ENCODE measurements at places on chromosomes 4 and X.
A peak's percentile ranks its signal among the peaks of the same experiment; 100 is the strongest.

- no peak for DNase-seq
Observed at GRCh38 chr4:72899214-72899613, 170.3 kb downstream of the COX18 start.

DNA sequence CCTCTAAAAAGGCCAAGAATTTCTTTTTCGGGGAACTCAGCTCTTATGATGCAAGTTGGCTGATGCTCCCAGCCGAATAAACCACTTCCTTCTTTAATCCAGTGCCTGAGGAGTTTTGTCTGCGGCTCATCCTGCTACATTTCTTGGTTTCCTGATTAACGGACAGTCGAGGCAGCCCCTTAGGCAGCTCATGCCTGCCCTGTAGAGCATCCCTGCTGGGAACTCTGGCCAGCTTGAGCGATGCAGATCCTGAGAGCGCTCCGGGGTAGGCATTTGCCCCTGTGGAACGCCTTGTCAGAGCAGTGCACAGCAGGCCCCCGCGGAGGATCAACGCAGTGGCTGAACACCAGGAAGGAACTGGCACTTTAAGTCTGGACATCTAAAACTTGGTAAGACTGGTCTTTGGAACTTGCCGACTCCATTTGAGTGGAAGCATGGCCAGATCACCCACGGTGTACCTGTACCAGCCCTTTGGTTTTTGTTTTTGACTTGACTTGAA, 3.1 kb downstream of the CT45A10 start:
- no peak for DNase-seq

- no peak for DNase-seq
Observed at GRCh38 chr4:85933291-85933640, 426.6 kb downstream of the MAPK10 start.

- no peak for DNase-seq
Observed at GRCh38 chrX:11750694-11751093, 7.3 kb upstream of the MSL3 start.

DNA sequence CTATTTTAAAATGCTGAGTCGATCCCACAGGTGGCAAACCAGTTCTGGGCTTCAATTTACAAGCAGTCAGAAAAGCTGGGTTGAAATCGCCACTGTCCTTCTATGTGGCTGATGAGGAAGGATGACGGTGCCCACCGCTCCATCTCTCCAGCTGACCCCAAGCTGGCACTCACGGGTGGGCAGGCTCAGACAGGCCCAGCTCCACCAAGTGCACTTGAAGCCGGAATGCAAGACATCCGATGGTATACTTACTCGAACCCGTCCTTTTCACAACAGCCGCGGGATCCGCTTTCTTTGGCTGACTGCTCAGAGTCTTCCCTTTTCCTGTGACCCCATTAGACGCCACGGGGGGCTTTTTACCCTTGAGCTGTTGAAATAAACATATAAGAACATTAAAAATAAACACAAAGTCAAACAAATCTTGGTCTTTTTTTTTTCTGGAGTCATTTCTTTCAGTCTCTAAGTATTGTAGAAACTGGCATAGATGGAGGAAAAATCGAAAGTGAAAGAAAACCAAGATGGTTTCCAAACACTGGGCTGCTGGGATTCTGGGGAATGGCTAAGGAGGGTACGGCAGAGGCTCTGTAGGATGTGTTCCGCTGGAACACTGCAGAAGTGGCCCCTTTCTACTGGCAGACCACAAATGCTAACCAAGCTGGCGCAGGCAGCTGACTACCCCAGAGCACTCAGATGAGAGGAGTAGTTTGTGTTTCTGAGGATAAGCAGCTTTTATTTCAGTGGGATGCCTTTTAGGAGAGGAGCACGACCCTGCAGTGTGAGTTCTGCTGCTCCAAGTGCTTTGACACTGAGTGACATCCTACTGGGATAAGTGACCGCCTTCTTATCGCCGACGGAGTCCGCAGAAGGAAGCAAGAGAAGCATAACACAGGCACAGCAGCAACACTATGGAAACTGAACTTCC, 160.9 kb downstream of the AFAP1 start:
- DNase-seq, result peak; percentile 60

DNA sequence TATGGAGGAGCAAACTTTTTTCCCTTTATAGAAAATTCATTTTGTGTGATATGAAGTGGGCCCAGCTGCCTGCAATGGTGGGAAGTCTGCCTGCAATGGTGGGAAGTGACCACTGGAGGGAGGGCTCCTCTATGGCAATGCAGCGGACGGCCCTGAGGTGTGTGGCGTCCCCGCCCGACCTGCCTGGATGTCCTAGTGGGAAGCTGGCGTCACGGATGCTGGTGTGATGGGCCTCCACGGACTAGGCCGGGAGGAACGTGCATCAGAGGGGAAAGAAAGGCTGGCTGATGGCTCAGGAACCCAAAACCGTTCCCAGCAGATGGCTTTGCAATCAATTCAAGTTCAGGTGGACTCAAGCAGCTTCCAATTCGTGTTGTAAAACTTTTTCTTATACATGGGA, 177.9 kb downstream of the AFAP1 start:
- DNase-seq, result no peak

DNA sequence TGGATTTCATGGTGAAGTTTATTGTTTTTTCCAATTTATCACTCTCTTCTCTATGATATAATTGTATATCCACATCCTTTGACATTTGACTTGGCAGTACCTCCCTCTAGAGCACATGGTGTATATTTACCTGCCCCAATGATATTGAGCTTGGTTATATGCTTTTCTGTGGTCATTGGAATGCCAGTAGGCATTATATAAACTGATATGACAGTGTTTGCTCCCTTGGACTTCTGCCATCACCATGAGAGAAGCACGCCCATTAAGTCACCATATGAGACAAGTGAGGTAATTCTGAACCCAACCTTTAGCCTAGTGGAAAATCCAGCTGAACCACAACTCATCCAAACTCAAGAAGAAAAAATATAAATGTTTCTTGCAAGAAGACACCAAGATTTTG, 2761.5 kb downstream of the ARAP2 start:
- no peak for DNase-seq

DNA sequence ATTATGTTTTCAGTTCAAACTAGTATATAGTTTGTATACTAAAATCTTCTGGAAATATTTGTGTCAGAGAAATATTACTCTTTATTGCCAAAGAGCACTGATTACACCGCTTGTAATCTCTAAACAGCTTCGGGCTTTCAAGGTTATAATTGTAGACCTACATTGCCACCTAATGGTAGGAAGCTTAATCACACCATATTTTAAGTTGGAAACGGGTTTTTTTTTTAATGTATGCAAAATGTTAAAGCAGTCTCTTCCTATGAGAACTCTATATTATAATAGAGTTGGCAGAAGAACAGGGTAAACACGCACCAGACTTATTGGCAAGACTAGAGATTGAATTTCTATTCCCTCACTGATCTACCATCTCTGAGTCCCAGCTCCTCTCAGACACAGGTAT, 19.5 kb upstream of the NFXL1 start:
- peak; percentile 57 for DNase-seq

- no peak for DNase-seq
Observed at GRCh38 chrX:30795981-30796958, 92.8 kb downstream of the TAB3 start.

GRCh38 chr4:79255793-79256192, 70.1 kb downstream of the NAA11 start:
- DNase-seq, result no peak

- DNase-seq, result no peak
Observed at GRCh38 chr4:19010761-19011160, 989.2 kb upstream of the LCORL start.

DNA sequence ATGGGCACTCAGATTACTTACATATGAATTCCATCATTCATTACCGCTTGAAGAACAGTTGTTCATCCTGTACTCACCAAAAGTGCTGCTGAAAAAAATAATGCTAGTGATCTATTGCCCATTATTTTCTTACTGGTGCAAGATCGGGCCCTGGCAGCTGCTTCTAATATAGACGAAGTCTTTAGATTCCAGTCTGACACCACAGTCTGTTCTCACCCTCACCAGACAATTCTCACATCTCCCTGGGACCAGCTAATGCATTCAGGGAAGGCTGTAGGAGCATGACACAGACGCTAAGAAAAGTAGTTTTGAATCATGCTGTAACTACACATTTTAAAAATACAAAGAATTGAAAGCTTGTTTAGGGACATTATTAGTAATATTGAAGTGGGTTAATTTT, 13.8 kb downstream of the GEMIN8 start:
- DNase-seq, result no peak

DNA sequence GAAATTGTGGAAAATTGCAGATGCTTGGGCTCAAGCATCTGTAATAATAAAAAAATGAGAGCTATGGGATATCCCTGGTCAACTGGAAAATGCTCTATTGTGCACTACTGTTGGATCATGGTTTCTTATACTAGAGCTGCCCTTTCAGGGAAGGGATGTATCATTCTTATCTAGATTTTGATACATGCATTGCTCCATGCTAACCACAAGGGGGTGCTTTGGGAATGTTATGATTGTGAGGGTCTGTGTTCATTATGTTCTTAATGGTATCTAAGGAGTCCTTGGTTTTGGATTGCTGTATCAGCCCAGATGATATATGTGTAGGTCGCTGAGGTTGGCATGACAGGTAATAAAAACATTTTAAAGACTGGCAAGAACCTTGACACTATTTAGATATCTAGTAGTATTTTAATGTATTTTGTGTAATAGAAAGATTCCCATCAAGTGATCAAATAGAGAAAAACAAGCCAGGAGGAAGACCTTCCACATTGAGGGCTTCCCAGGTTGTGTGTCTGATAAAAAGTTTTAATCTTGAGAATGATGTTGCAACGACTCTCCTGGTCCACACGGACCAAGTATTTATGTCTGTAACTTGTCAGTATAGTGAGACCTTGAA, 49.2 kb upstream of the TLR2 start:
- peak; percentile 39 for DNase-seq

GRCh38 chr4:186144946-186145569, 40.6 kb downstream of the FAM149A start:
- peak; percentile 60 for DNase-seq

DNA sequence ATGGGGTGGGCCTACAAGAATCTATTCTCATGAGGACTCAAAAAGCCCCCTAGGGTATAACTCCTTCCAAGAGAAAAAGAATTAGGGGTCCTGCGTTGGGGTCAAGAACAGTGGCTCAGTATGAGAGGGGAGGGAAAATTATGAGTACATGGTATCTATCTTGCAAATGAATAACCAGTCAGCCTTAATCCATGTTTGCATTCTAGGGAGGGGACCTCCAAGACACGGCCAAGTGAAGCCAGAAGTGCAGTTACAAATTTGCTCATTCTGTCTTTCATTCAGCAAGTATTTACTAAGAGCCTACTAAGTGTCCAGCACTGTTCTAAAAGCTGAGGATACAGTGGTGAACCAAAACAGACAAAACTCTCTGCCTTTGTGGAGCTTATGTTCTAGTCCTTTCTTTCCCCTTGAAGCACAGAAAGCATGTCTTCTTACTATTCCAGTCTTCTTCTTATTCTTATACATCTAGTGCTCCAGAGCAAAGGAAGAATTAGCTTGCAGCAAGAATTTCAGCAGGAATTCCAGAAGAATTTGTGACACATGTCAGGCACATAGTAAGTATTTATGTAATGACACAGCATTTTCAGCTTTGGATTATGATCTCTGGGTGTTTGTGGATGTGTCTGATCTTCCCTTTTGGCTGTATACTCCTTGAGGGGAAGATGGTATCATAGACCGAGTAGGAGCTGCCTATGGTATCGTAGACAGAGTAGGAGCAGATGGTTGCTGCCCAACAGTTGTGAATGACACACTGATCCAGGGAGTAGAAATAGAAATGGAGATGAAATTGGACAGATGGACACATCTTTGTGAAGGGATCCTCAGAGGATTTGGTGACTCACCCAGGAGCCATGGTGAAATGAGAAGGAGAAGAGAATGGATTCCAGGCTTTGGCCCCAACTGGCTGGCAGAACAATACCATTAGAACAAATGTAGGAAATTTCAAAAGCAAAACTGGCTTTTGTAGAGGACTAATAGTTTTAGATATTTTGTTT, 75.9 kb downstream of the COQ2 start:
- no peak for DNase-seq

- DNase-seq, result no peak
Observed at GRCh38 chr4:13580036-13580435, 35.7 kb upstream of the NKX3-2 start.

DNA sequence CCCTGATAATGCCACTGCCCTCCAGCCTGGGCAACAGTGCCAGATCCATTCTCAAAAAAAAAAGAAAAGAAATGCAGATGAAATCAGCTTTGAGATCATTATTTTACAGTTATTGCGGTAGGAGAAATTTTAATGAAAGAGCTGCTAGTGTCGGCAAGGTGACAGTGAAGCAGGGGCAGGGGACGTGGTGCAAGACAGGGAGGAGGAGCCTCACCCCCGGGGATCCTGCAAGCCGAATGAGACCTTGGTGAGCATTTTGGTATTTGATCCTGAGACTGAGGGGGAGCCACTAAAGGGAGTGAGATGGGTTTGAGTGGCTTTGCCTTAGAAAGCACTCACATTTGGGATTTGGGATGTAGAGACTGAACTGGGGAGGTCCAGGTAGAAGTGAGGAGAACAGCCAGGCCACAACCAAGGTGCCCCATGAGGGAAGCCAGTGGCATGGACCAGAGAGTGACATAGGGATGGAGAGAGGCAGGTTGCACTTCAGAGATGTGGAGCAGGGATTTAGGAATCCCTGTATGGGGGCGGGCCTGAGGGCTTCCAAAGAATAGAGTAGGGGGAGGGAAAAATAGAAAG, 23.6 kb downstream of the RBM10 start:
- no peak for DNase-seq

DNA sequence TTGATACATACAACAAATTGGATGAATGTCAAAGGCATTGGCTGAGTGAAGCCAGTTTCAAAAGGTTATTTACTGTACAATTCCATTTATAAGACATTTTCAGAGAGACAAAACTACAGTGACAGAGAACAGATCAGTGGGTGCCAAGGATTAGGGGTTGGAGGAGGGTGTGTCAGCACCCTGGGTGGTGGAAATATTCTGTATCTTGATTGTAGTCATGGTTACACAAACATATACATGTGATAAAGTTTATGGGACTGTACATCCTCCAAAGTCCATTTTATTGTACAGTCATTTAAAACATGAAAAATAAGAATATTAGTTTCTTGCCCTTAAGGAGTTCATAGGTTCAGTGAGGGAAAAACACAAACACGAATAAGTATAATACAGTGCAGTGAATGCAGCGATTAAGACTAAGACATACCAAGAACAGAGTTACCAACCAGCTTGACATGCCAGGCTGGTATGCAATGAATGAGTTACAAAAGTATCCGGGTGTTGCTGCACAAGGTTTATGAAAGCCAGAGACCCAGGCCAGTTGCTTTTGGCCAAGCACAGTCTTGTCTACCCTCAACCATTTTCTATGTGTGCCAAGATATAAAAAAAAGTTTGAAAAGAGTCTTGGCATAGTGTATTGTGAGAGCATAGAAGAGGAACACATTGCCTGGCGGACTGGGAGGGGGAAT, 123.6 kb downstream of the MSL3 start:
- DNase-seq, result no peak

- DNase-seq, result no peak
Observed at GRCh38 chr4:7999695-8000094, 60.0 kb upstream of the AFAP1 start.
